Mammary epithelial cell (primary cell): ENCODE measurements at places on chromosomes 16 and 17. TPM values are rescaled to one million over a fixed set of nuclear protein-coding genes. Genes with fewer than 3 reads are reported as not detected.

PDF gene
- total RNA-seq = 19.1 and 20.2 TPM in 2 replicates

SP6 gene
- 4.2 TPM for total RNA-seq

SPG7 gene
- 65.1 and 102 TPM in 2 replicates for total RNA-seq

DPEP1 gene
- total RNA-seq = not detected

BCL6B gene
- total RNA-seq = not detected in 2 replicates

BFAR gene
- 67.1 and 71.6 TPM in 2 replicates for total RNA-seq

CDH1 gene
- total RNA-seq = 369 and 456 TPM in 2 replicates

PKMYT1 gene
- total RNA-seq = 21.5 and 67.2 TPM in 2 replicates

NOTUM gene
- not detected in 2 replicates for total RNA-seq

SMIM36 gene
- total RNA-seq = not detected

TMEM219 gene
- total RNA-seq = 65.7 TPM

KRT14 gene
- total RNA-seq = 6,767 and 9,976 TPM in 2 replicates

MMP2 gene
- total RNA-seq = 68.2 TPM

HOXB6 gene
- under 0.01 TPM for total RNA-seq
